Activated naive CD4-positive, alpha-beta T cell treated with anti-CD3 and anti-CD28 coated beads for 36 hours (primary cell): ENCODE measurements at places on chromosomes 7 and 10. TPM values are rescaled to one million over a fixed set of nuclear protein-coding genes. Genes with fewer than 3 reads are reported as not detected.

The NRCAM gene
- 1.0 TPM for total RNA-seq

The FZD1 gene
- total RNA-seq = 0.30 TPM

The PRSS37 gene
- total RNA-seq = not detected

The FOXI2 gene
- total RNA-seq = not detected

The ATOH7 gene
- total RNA-seq = not detected

The GBX1 gene
- total RNA-seq = not detected

The NACAD gene
- total RNA-seq = 0.05 TPM

The APBB1IP gene
- 29.4 TPM for total RNA-seq

The SLC13A1 gene
- not detected for total RNA-seq

The TMEM213 gene
- not detected for total RNA-seq

The EPO gene
- total RNA-seq = not detected

The OGDH gene
- 78.4 TPM for total RNA-seq

The COPS6 gene
- 97.1 TPM for total RNA-seq

The UCN3 gene
- total RNA-seq = not detected

The FHIP2A gene
- total RNA-seq = 11.4 TPM

The HSPA12A gene
- total RNA-seq = not detected

The CYP26A1 gene
- total RNA-seq = not detected

The ZNF425 gene
- total RNA-seq = 0.57 TPM

The HACD1 gene
- 1.9 TPM for total RNA-seq

The NEBL gene
- total RNA-seq = not detected

The ASAH2B gene
- 3.9 TPM for total RNA-seq

The PCDH15 gene
- total RNA-seq = not detected

The ZP3 gene
- total RNA-seq = 26.6 TPM

The FAM237B gene
- total RNA-seq = not detected

The ARHGEF35 gene
- 6.5 TPM for total RNA-seq

The LIPK gene
- total RNA-seq = not detected

The NCF1 gene
- 0.50 TPM for total RNA-seq

The SERPINE1 gene
- total RNA-seq = 0.07 TPM

The SFRP4 gene
- total RNA-seq = not detected

The H2BK1 gene
- total RNA-seq = not detected

The ICA1 gene
- 1.1 TPM for total RNA-seq

The SEMA3D gene
- total RNA-seq = not detected

The ACTL6B gene
- not detected for total RNA-seq

The HMX2 gene
- total RNA-seq = 0.62 TPM

The CCDC7 gene
- total RNA-seq = 6.8 TPM

The CPEB3 gene
- 1.3 TPM for total RNA-seq

The BTBD16 gene
- total RNA-seq = not detected

The PRKAR1B gene
- 15.8 TPM for total RNA-seq

The UCMA gene
- total RNA-seq = not detected

The SEPTIN14 gene
- total RNA-seq = not detected

The MMD2 gene
- not detected for total RNA-seq

The FAM24B gene
- 8.1 TPM for total RNA-seq

The GDF2 gene
- not detected for total RNA-seq

The CAMK2B gene
- total RNA-seq = 0.38 TPM

The PNLIPRP1 gene
- not detected for total RNA-seq

The VGF gene
- not detected for total RNA-seq

The OR2A1 gene
- not detected for total RNA-seq

The ACBD7 gene
- 0.72 TPM for total RNA-seq

The NEUROG3 gene
- not detected for total RNA-seq

The SUN3 gene
- total RNA-seq = not detected

The OPN4 gene
- not detected for total RNA-seq
